ENCODE measurements at places on chromosomes 4 and X.

DNA sequence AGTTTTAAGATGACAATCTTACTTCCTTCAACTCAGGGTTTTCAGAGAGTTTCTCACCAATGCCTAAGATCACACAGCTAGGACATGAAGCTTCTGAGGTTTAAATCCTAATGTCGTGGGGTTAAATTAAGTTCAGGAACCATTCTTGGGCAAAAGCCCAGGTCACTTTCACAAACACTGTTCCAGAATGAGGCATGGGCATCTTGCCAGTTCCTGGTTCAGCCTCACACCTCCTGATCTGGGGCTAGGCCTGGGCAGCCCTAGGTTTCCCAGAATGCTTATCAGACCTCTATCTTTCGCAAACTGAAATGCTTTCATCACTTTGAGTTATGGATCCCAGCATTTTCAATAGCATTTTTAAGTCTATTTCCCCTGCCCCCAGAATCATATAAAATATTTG lies 224.8 kb upstream of the EDA2R start:
- no peak for DNase-seq

DNA sequence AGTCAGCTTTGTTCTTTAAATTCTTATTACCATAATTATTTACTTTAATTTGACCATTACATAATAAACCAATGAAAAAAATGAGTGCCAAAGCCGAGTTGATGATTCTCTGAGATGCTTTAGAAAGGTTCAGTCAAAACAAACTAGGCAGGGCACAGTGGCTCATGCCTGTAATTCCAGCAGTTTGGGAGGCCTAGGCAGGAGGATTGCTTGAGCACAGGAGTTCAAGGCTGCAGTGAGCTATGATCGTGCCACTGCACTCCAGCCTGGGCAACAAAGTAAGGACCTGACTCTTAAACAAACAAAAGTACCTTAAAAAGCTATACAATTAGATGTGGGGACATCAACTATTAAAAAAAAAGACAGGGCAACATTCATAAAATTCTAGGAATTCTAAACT lies 75.0 kb downstream of the AFAP1 start:
- no peak for DNase-seq

- no peak for DNase-seq
These were observed 177.1 kb downstream of the UNC5C start for GRCh38 chr4:95371476-95372224.

DNA sequence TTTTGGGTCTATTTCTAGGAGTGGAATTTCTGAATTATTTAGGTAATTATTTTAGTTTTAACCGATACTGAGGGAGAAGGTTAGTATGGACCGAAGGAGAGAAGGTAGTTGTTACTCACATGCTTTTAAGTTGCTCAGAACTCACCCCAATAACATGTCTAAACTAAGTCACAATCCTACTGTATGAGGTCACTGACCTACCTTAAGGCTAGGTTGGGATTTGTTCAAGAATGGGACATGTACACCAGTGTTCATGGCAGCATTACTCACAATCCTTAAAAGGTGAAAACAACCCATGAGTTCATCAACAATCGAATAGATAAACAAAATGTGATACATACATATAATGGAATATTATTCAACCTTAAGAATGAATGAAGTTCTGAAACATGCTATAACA lies 90.5 kb downstream of the MSN start:
- DNase-seq = no peak

DNA sequence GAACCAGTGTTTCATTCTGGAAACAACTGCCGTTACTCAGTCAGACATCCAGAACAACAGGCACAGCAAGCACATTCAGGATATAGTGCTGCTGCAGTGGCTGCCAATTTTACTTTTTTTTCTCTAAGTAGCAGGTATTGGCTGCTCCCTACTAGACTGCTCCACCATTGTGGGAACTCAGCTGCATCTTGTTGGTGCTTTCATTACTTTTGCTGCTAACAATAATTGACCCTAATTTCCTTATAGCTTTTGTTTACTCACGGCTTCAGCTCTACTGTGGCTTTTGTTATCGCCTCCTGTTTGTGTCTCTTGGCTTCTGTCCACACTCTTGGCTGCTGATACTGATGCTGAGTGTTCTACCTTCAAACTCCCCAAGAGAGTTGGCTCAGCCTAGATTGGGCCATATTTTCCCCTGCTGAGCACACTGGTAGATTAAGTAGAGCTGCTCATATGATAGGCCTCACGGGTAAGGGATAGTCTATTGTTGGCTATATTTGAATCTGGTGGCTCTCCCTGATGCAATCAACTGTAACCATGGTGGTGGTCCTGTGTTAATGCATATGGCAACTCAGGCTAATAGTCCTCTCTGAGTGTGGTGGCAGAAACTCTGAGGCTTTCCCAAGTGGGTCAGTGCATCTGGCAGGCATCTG lies 44.5 kb upstream of the IL2 start:
- no peak for DNase-seq

DNA sequence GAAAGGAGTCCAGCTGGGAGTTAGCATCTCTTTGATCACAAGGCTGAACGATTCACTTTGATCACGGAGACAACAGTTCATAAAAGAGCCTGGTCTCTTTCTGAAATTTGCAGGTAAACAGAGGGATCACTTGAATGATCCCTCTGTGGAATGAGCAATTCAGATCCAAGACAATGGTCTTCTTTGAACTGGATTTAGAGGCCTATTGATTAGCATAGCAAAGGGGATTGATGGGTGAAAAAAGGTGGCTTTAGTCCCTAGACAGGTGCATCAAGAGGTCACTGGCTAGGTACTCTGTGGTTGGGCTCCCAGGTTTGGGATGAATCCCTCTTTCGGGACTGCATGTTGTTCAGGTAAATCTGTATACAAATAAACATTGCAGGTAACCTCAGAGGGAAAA lies 223.8 kb upstream of the TAPT1 start:
- DNase-seq = no peak

DNA sequence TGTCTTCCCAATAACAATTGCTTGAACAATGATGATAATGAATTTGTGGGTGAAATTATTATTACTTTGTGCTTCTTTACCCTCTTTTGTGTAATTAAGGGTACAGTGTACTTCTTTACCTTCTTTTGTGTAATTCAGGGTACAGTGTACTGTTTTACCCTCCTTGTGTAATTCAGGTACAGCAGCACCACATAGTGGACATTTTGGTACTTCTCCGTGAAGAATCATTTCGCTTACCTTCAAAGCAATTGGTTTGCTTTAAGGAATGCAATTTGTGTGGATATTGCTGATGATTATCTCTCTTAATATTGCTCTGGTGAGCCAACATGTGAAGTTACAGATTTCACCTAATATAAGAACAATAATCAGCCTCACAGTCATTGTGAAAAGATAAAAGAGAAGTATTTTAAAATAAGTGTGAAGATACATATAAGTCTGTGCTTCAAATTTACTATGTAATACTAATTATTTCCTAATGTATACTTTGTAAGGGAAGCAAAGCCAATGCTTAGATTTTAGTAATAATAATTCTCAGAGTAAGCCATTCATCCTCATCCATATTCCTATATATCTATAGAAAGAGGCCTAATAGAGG lies 27.2 kb upstream of the SEC24B start:
- DNase-seq = peak; percentile 4

DNA sequence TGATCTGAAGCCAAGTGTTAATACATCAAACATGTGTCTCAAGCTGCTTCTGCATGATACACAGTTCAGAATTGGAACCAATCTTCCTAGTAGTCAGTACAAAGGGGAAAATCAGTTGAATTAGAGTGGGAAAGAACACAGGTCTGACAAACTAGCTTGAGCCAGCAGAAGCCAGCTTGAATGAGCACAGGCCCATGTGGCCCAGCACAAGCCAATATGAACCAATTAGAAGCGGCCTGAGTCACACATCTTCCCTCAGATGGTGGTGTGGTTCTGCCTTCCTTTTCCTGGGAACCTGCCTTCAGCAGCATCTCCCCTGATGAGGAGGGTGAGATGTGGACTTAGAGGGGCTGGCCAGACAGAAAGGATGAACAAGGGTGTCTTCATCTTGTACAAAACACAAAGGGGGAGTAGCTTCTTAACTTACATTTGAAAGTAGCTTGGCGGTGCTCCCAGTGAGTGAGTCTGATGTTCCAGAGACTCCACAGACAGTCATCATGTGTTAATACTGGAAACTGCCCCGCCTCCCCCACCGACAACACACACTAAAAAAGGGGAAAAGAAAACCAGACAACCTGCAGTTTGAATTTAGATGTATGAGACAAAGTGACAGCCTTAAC lies 72.0 kb downstream of the FRMPD4 start:
- DNase-seq = no peak

- no peak for DNase-seq
These were observed 317.2 kb downstream of the TENM3 start for GRCh38 chr4:182560358-182560757.

GRCh38 chrX:73214426-73215094 lies at the start of gene NAP1L2:
Gene NAP1L2 (minus strand): TSS chrX:73214851. CDS start chrX:73214492, 359 bp downstream.
- DNase-seq = no peak

DNA sequence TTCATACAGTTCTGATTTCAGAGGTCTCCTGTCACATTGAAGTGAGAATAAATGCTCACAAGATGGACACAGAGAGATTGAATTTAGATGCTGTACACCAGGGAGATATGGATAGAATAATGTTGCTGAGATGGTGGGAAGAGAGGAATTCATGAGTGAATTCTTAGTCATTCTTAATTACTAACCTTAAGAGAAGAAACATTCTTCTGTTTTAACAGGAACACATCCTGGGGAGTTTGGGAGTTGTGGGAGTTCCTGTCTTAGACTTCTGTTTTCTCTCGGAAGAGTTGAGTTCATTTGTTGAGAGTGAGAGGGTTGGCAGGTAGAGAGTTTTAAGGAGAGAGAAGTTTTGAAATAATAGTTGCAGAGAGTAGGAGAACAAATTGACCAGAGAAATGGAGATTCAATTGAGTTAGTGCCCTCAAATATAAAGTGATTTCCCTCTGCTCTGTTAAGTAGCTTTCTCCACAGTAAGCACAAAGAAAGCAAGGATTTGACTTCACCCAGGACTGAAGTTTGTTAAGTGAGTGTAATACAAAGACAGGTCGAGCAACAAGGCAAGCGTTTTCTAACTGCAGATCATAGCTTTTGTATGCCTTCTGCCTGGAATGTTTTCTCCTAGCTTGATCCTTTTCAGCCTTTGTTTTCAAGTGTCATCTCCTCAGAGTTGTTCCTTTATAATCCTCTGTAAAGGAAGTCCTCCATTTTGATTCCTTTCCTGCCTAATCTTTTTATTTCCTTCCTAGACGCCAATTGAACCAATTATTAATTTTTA lies 205.9 kb downstream of the RAPGEF2 start:
- no peak for DNase-seq

GRCh38 chrX:39577985-39578869 lies 519.5 kb downstream of the BCOR start:
- no peak for DNase-seq

DNA sequence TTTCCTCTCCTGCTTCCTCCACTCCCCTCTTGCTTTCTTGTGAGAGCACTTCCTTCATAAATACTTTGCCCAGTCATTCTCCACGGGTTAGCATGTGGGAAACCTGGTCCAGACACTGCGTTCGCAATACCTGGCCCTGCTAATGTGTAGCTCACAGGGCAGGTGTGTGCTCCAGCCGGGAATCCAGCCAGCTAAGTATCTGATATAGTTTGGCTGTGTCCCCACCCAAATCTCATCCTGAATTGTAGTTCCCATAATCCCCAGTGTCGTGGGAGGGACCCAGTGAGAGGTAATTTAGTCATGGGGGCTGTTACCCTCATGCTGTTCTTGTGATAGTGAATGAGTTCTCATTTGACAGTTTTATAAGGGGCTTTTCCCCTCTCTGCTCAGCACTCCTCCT lies 32.2 kb upstream of the STX18 start:
- no peak for DNase-seq

- DNase-seq = no peak
These were observed 26.3 kb downstream of the EFHC2 start for GRCh38 chrX:44317181-44317580.

GRCh38 chr4:47526281-47526680 lies 41.2 kb downstream of the ATP10D start:
- DNase-seq = no peak

GRCh38 chr4:52036886-52037530 lies 1.1 kb downstream of the SGCB start:
- DNase-seq = no peak

- DNase-seq = no peak
These were observed 79.8 kb downstream of the LCORL start for GRCh38 chr4:17941731-17942130.

- DNase-seq = no peak
These were observed 1.7 kb downstream of the SLC2A9 start for GRCh38 chr4:10019521-10020051.

DNA sequence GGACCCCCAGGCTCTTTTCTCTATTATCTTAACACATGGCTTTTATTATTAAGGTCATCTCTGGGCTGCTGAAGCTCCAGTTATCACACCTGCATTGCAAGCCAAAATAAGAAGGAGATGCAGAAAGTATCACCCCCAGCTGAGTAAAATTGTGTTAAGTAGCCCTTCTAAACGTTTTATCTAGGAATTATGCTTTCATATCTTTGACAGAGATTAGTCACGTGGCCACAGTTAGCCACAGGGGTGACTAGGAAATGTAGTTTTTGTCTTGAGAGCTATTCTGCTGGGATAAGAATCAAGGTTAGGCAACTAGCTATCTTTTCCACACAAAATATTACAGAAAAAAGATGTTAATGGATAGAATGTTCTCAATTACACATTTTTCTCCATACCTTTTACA lies 102.1 kb downstream of the ANXA3 start:
- no peak for DNase-seq

DNA sequence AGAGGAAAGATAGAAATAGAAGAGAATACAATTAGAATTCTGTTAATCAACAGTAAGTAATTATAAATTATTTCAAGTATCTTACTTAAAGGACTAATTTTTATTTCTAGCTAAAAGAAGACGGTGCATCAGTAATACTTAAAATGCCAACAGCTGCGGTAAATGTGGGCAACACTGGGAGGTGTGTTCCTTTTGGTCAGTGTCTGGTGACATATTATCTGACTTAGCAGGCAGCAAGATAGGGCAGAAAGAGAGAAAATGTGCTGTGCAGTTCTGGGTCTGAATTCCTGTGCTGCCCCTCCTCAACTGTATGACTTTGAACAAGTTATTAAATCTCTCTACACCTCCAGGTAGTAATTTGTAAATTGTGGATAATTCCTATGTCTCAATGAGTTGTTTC lies 120.6 kb downstream of the ZNF827 start:
- no peak for DNase-seq

DNA sequence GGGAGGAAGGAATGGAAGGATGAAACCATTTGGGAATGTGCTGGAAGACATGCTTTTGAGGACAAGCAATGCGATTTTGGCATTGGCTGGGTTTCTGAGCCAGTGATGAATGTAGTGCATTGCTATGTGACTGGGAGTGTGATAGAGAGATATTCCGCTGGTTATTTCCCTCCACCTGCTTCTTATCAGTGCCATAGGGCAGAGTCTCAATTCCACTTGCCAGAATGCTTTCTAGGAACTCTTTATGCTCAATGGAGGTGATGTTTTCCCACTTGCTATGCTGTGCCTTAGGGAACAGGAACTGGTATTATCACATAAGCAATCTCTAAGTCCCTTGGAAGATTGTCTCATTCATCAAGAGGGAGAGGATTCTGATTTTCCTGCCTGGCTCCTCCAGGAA lies 28.0 kb downstream of the TBL1X start:
- DNase-seq = no peak

GRCh38 chrX:74431797-74432196 lies 10.5 kb downstream of the SLC16A2 start:
- DNase-seq = no peak

Data from KG1 (cell line).